ENCODE measurements at places on chromosomes 12 and 14. TPM values are rescaled to one million over a fixed set of nuclear protein-coding genes. Genes with fewer than 3 reads are reported as not detected.

Gene CLEC14A
- not detected for total RNA-seq

Gene VPS37B
- total RNA-seq, result 28.1 TPM

DNA sequence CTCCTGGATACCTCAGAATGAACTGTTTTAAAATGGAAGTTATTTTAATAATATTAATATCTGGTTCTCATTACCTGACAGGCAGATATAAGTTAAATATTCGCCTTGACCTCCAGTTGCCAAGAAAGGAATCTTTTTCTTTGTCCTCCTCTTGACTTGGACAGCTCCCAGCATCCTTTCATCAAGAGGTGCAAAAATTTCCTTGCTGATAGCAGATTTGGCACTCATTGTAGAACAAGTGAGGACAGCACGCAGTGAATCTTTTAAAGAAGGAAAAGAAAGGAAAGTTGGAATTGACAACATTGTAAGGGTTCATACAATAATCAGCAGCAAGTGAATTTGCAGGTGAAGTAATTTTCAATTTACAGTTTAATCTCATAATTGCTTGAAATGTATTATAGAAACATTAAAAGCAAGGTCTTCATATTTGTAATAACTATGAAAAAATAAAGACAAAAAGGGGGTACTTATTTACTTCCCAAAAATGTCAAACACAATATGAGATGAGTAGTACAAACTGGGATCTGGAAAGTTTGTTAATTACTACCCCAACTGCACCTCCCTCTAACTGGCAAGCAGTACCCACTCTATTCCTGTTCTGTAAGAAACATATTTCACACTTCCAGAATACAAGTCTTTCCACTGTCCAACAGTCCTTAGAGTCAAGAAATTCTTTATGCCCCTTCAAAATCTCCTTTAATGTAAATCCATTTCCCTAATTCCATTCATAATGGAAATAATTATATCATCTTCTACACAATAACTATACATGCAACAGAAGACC lies 75.2 kb downstream of the STXBP6 start:
- no peak for DNase-seq

DNA sequence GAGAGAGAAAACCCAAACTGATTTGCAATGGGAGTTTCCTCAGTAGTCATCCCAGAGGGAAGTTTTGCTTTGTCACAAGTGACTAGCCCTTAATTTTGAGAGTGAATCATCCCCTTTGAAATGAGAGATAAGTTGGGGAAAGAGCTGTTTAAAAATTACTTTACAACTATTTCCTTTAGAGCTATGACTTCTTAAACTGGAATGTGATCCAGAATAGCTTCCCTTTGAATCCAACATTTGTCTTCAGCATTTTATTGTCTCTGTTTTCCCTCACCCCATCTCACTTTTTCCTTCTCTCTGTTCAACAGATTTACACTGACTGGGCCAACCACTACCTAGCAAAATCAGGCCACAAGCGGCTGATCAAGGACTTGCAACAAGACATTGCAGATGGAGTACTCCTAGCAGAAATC lies 109.3 kb downstream of the NAV3 start:
- no peak for DNase-seq

DNA sequence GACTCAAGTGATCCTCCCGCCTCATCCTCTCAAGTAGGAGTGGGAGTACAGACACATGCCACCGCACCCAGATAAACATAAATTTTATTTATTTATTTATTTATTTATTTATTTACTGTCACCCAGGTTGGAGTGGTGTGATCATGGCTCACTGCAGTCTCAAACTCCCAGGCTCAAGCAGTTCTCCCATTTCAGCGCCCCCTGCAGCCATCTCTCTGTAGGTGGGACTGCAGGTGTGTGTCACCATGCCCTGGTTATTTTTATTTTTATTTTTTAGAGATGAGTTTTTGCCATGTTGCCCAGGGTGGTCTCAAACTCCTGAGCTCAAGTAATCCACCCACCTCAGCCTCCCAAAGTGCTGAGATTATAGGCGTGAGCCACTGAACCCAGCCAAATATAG lies 33.2 kb upstream of the KIF21A start:
- no peak for DNase-seq

Gene FRMD6
- 51.8 TPM for total RNA-seq

GRCh38 chr14:24630872-24631477 lies 3.0 kb downstream of the GZMB start:
- no peak for DNase-seq

DNA sequence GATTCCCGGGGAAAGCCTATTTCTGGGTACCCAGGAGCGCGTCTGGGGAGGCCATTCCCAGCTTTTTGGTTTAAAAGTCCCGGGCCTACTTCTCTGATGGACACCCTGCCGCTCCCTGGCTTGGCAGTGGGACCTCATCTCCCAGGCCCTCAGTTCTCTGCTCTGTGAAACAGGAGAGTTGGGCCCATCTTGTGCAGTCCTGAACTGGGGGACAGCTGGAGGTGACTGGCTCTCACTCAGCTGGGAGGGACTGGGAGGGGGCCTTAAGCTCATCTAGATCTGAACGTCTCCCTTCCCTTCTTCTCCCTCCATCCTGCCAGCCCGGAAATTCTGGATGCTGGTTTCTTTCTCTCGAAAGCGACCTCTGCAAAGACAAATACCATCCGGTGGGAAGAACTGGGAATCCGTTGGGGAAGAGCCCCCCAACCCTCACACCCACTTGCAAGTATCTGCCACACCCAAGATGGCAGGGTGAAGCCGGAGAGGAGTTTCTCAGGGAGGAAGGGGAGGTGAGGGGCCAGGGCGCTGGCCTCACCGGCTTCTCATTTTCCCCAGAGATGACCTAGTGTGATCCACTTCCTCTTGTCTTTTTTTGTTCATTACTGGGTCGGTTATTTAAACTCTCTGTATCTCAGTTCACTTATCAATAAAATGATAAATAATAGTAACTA lies 1.4 kb downstream of the RIN3 start:
- DNase-seq, result no peak

GRCh38 chr14:36767603-36768281 lies 106.1 kb downstream of the PAX9 start:
- DNase-seq, result no peak

DNA sequence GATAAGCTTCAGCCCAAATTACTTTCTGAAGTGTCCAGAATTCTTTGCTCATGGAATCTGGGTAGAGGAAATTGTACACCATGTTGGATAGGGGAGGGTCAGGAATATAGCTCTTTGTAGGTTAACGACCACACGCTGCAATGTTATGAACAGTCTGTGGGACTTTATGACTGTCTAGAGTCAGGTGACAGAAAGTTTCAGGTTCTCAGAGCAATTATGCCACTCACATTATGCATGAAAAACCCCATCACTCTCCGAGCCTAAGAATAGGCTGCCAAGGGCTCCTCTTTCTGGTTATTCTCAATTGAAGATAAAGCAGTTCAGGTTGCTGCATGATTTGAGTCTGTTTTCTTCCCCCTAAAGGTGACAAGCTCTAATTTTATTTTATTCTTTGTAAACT lies 430.9 kb downstream of the ATP23 start:
- no peak for DNase-seq

DNA sequence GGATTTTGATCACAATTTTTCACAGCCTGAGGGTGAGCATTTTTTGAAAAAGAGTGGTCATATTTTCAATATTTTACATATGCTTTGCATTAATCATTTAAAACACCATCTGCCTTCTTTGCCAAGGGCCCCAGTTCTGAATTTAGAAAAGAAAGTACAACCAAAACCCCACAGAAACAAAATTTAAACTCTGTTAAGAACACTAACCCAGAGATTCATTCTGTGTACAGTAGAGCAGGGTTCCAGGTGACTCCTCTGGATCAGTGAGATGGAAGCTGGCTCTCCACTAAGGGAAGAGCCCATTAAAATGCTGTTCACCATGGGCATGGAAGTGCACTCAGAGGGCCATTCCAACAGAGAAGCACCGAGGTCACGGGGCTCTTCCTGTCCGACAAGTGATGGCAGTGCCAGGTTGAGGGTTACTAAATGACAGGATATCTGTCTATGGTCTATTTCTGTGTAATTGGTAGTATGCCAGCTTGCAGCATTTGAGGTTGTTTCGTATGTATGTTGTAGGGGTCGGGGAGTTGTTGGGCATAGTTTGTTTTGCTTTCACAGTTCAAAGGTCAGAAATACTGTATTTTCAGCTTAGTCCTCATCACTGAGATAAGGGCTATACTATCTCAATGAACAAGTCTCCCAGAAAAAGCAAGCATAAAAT lies 95.9 kb downstream of the SLC35F4 start:
- DNase-seq, result no peak

Gene ANKRD52
- 63.1 TPM for total RNA-seq

DNA sequence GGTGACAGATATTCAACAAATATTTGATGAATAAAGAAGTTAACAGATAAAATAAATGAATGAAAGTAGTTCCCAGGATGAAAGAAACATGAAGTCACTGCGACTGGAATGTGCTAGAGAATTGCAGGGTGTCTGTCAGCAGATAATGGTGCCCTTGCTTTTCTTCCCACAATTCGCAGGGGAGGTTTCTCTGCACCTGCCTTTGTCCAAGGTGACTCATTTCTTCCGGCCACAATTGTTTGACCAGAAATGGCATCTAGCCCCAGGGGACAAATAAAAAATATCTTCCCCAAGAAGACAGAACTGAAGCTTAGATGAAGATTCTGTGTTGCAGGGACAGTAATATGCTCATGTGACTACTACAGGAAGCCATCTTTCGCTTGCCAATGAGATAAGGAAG lies 316.1 kb upstream of the TBX3 start:
- DNase-seq, result no peak

Gene SYNJ2BP
- total RNA-seq, result 29.9 TPM

Gene TSPAN8
- total RNA-seq, result not detected

Gene DPPA3
- total RNA-seq, result 0.81 TPM

Gene GUCY2C
- 0.07 TPM for total RNA-seq

- no peak for DNase-seq
Measured at GRCh38 chr14:102840771-102841528, 63.7 kb downstream of the TRAF3 start.

DNA sequence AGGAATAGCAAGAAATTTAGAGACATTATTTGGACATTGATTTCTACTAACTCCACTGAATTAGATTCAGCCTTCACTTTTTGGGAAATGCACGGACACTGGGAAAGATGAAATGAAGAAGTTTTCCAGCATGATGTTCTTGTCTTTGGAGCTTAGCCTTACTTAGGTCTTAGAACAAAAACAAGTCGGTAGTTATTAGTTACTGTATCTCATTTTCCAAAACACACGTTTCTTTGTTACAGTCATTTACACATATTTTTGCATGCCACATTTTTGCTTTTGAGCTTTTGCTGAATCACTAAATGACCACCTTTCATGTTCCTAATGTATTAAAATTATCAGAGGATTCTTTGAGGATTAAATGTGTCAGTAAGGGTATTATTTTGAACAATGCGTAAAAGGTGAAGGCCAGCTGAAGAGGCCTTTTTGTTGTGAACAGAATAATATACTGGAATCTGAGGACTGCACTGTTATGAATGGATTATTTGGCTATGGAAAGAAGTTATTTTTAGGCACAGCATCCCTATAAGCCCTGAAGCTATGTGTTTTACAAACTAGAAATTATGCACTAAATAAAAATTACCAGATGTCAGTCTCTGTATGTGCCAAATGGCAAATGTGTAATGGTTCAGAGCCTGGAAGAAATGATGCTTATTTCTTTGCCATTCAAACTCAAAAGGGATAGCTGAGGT lies 138.2 kb downstream of the SRGAP1 start:
- no peak for DNase-seq

DNA sequence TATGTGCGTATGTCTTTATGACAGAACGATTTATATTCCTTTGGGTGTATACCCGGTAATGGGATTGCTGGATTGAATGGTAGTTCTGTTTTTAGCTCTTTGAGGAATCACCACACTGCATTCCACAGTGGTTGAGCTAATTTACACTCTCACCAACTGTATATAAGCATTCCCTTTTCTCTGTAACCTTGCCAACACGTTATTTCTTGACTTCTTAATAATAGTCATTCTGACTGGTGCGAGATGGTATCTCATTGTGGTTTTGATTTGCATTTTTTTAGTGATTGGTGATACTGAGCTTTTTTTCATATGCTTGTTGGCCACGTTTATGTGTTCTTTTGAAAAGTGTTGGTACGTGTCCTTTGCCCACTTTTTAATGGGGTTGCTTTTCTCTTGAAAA lies 49.7 kb downstream of the FRS2 start:
- no peak for DNase-seq

GRCh38 chr12:107478881-107479280 lies 206.7 kb upstream of the PWP1 start:
- no peak for DNase-seq

DNA sequence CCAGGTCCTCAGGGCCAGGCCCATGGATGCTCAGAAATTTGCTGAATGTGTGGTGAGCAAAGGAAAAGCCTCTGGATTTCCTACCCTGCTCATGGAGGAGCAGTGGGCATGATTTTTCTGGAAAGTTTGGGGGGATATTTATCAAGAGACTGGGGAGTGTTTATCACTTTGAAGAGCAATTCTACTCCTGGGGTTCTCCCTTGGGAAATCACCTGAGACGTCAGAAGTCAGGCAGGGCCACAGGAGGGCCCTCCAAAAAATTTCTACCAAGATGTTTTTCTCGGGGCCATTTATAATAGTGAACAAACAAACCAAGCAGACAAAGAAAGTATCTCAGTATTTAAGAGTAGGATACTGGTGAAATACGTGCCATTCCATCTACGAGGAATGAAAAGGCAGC lies 20.1 kb upstream of the EIF2B2 start:
- no peak for DNase-seq

DNA sequence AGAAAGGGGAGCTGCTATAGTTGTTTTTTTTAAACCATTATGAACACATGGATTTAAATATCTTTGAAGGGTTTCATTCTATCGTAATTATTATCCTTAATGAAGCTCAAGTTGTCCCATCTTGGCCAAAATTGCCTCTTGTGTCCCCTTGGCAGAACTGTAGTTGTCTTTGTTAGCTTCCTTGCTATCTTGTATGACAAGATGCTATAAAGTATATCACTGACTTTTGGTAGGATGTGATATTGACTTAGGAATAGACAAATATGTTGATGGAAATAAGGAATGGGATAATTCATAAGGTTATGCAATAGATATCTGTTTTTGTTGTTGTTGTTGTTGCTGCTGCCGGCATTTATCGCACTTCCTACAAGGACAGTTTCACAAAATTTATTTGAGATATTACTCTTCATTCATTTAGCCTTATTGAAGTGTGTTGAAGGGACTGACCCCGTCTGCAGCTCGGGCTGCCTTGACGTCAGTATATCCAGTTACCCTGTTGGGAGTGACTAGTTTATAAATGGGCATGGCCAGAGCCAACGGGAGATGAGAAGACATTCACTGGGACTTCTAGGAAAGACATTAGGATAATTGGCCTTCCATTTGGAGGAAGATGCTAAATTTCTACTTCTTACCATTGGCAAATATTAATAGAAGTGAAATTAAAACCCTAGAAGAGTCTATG lies 26.1 kb upstream of the APOLD1 start:
- DNase-seq, result no peak

Gene HCFC2
- 11.4 TPM for total RNA-seq
